ENCODE measurements at places on chromosomes 4 and X.

- no peak for DNase-seq
Measured at GRCh38 chrX:29926056-29926455, 289.3 kb upstream of the MAGEB2 start.

DNA sequence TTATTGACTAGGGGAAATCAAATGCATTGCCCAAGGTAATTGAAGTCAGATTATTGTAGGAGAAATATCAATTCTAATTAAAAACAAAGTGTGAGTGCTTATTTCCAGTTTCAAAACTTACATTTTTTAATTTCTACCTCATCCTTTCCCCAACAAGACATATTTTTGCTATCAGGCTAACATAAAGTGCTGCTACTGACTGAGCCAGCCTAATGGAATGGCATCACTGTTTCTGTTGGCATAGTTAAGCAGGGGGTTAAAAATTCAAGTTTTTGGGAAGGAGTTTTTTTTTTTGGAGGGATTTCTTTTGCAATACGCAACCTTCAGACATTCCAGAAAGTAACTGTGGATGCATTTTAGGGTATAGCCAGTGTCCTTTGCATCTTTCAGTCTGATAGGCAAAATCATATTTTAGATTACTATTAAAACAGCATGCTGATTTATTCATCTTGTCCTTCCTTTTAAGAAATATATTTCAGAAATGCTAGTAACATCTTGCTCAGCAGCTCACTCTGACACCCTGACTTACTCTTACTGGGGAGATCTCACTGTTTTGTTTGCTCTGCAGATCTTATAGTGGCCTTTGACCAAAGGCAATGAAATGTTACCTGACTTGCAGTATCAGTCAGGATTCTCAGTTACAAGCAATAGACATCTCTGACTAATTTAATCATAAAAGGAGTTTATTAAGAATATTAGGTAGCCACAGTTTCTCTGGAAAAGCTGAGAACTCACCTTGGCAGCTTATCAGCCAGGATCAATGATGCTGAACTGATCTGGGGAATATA lies 24.4 kb downstream of the GAB1 start:
- DNase-seq, result no peak

GRCh38 chr4:93103042-93103441 lies 725.5 kb upstream of the ATOH1 start:
- no peak for DNase-seq

GRCh38 chr4:25722964-25723363 lies 67.3 kb downstream of the SLC34A2 start:
- DNase-seq, result no peak

- DNase-seq, result peak; percentile 5
Measured at GRCh38 chr4:153684182-153684970, at the start of gene TLR2. Gene TLR2, plus strand, starts transcription at chr4:153684280. Its CDS starts 18,628 bp downstream, at chr4:153702908.

- peak; percentile 43 for DNase-seq
Measured at GRCh38 chr4:80125252-80126177, 52.5 kb upstream of the ANTXR2 start.

DNA sequence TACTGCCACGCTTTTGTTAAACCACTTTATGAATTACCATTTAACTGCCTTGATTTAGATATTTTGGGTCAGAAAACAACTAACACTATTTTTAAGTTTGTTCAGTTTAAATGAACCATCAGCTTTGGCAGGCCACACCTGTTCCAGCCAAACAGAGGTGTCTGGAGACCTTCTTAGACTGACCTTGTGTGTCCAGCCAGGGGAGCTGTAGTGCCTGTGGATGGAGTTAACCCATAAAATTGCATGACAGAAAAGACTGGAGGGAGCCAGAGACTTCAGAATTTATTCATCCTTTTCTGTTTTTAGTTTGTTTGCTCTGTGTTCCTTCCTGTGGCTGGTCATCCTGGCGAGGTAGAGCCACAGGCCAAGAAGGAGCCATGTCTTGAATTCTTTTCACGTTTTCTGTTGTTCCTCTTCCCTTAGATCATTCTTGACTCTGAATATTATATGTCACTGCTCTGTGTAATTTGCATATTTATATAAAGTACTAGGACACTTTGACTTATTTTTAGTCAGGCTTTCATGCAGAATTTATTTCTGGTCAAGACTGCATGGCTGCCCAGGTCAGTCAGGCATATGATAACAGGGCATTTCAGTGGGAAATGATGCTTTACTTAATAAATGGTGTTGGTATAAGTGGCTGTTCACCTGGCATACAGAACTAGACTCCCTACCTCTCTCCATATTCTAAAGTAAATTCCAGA lies 26.7 kb downstream of the HERC3 start:
- DNase-seq, result no peak

DNA sequence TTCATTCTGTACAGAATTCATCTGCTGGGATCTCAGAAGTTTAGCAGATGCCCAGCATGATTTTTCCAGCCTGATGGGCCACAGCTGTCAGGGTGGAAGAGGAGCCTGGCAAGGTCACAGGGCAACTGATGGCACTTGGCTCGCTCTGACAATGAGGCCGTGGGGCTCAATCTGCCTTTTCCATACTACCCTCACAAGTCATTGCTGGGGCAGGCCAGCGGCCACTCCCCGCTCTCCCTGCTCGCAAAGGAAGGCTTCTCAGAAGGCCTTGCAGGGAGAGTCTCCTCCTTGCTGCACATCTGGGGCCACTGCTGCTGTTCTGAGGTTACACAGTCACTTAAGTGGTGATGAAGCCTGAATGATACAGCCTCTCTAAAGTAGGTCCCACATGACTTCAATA lies 349.1 kb downstream of the NR3C2 start:
- DNase-seq, result no peak

GRCh38 chrX:111917591-111917990 lies 41.6 kb downstream of the TRPC5OS start:
- no peak for DNase-seq

DNA sequence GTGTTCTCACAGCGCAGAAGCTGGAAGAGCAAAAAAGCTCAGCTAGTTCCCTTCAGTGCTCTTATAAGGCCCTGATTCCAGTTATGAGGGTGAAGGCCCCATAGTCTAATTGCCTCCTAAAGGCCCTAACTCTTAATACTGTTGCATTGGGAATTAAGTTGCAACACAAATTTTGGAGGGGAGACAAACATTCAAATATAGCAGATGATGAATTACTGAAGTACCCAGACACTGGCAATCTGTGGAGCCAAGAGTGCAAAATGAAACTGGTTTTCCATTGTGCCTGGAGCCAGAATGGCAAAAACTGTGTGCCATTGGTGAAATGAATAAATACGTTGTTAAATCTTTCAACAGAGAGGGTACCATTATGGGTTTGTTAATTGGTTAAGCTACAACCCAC lies 356.0 kb downstream of the PPARGC1A start:
- no peak for DNase-seq

DNA sequence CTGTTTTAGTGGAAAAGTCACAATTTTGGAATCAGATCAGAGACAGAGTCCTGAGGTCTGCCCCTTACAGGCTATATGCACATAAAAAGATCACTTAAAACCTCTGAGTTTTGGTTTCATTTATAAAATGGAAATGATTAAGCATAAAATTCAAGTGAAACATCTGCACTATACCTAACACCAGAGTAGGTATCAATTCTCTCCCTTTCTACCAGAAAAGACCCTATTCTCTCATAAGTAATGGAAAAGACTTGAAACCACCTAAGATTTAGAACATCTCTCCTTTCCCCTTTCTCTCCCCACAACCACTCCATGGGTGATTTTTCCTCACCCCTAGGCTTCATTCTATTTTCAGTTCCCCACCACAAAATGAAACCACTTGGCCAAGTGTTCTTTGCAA lies 907 bp downstream of the LHFPL1 start:
- no peak for DNase-seq

Measured in fibroblast of skin of abdomen (primary cell).